ENCODE measurements at places on chromosomes 7 and 10.

- no peak for DNase-seq
Observed at GRCh38 chr7:8042796-8043535, 74.4 kb downstream of the GLCCI1 start.

DNA sequence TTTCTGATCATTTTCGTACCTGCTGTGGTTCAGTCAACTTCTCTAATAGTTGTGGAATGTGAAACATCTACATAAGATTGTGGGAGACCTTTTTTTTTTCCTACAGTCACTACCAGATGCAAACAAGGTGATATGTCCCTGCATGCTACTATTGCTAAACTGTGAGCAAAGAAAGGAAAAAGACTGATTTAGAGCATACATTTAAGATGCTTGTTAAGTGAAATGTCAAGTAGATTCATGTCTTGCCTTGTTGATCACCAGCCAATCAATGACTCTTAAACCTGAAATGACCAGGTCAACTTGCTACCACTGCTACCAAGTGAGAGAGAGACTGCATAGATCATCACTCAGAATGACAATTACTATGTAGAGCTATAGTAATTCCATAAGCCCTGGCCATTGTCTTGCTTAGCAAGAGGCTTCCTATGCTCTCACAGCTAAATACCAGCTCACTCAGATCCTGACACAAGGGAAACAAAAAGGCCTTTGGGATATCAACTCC, 84.3 kb upstream of the SKAP2 start:
- DNase-seq: no peak

- DNase-seq: no peak
Observed at GRCh38 chr10:97648562-97649404, 8.3 kb downstream of the PI4K2A start.

DNA sequence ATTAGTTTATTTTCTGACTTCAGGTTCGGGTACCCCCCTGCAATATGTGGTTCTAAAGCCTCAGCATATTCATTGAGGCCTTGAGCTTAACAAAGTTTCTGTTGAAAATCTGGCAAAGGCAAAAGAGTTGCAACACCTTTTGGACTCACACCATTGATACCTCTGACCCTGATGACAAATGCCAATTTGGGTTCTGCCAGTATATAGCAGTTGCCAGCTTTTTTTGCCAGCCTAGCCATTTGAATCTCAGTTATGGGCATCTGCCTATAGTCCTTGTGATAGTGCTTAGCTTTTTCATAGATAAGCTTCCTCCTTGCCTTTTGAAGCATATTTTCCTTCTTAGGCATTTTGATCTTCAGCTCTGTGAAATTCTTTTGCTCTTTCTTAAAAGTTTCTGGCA, 31.9 kb downstream of the LIPJ start:
- DNase-seq: no peak

DNA sequence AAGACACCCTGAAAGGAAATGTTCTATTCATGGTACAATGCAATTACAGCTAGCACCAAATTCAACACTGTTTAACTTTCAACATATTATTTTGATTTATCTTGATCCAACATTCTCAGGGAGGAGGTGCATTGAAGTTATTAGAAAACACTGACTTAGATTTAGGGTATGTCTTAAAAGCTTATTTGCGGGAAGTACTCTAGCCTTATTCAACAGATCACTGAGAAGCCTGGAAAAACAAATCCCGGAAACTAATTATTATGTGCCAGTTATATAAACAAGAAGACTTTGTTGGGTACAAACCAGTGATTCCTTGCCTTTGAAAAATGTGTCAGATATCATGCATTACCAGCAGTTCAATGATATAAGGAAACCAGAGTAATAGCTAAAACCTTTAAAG, 160.1 kb downstream of the CFTR start:
- no peak for DNase-seq

- no peak for DNase-seq
Observed at GRCh38 chr10:84542522-84543490, 214.4 kb downstream of the CCSER2 start.

DNA sequence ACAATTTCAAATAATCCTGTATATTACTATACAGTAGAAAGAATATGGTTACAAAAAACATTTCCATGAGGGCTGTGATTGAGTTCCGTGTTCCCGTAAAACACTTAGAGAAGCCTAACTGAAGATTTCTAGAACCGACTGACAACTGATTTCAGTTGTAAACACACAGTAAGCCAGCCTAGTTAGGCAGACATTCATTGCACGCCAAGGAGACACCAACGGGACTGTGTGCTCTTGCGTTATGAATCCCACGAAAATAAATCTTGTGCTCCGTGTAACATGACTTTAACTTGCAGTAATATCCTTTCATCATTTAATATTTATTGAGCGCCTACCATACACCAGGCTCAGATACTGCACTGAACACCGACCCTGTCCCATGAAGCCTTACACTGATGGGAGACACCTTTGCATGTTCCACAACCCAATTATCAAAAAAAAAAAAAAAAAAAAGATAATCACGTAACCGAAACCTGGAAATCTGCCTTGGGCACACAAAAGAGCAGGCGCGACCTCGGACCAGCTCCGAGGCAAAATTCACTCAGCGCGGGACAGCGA, 420 bp upstream of the KLHL7 start:
- DNase-seq: no peak

DNA sequence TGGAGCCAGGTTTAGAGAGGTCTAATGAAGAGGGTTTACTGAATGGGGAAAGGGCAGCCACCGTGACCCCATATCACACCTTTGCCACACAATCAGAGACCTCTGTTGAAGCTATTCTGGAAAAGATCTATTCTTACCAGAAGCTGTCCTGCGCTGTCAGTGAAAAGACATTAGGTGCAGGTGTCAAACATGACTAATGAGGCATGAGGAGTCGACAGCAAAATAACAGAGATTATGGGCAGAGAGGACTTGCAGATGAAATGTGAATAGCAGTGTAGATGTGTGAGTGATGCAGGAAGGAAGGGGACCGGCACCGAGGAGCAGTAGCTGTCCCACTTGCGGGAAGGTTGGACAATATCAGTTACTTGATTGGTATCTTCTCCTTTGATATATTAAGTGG, 627.7 kb upstream of the GALNT17 start:
- no peak for DNase-seq

DNA sequence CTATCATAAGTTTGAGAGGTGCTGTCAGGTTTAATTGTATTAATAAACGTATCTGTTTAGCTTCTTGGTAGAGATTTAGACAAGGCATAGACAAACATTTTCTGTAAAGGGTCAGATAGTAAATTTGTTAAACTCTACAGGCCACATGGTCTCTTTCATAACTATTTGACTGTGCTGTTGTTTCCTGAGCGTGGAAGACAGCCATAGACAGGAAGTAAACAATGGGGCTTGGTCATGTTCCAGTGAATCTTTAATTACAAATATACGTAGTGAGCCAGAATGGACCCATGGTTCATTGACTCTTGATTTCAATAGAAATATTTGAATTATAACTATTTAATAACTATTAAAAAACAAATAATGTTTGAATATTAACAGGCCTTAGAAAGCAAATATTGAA, 451.1 kb downstream of the SH2D4B start:
- no peak for DNase-seq

DNA sequence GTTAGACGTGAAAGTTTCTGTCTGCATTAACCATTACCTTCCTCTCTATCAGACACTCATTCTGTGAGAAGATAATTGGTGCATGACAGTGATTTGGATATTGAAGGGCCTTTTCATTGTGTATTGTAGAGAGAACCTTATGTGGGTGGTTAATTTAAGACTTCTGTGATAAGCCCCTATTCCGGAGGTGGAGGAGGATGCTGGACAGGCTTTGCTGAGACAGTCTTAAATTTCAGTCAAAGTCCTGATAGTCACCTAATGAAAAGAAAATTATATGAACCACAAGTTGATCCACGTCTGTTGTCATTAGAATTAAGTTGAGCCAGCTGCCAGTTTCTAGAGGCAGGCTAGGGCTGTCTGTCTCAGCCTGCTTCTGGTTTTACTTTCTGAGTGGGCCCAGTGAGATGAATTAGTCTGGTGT, 62.9 kb downstream of the CELF2 start:
- no peak for DNase-seq

DNA sequence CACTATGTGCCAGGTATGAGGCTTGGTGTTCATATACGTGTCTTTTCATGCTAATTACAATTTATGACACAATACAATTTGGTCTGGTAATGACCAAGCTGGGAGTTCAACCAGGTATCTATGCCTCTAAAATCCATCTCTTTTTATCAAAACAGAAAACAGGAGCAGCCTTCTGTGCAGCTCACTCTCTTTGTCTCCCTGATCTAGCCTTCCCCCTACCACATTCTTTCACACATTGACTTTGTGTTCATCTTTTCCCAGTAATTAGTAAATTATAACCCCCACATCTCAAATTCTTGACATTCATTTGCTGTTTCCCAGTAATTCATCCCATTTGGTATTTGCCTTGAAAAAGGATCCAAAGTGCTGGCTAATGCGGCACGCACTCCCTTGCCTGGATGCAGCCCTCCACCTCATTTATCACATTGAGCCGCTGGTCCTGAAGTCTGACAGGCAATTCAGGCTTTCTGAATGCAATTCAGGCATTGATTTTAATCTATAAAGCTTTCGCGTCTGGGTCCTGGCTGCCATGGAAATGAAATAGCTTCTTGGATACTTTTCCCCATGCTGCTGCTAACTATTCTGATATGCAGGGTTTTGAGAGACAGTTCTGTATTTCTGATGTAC, 112.5 kb upstream of the ANKRD1 start:
- DNase-seq: no peak

GRCh38 chr10:30694518-30695228, 65.1 kb upstream of the LYZL2 start:
- DNase-seq: no peak

GRCh38 chr7:128708235-128708634, 30.9 kb upstream of the CALU start:
- DNase-seq: no peak

DNA sequence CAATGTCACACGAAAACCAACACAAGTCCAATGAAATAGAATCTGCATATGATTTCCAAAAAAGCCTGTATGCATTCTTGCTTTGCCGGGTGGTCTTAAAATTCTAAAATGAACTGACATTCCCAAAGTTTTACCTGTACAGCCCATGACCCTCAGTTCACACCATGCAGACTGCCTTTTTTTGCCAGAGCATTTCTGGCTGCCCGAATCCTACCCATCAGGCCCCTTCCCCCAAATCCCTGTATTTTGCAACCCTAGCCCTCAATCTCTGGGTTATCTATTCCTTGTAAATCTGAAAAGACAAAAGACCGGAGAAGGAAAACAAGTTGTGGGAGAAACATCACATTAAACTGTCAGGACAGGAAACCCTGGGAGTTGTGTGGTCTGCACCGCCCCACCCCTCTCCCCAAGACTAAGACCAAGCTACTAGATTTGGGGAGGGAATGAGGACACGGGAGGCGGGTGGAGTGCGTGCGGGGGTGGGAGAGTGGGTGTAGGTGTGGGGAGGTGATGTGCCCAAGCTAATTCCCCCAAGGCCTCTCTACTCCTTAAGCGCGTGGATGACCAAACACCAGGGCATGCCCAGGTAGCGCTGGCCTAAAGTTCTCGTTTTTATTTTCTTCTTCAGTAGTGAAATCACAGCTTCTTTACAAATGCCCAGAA, 1.4 kb downstream of the JCAD start:
- no peak for DNase-seq

DNA sequence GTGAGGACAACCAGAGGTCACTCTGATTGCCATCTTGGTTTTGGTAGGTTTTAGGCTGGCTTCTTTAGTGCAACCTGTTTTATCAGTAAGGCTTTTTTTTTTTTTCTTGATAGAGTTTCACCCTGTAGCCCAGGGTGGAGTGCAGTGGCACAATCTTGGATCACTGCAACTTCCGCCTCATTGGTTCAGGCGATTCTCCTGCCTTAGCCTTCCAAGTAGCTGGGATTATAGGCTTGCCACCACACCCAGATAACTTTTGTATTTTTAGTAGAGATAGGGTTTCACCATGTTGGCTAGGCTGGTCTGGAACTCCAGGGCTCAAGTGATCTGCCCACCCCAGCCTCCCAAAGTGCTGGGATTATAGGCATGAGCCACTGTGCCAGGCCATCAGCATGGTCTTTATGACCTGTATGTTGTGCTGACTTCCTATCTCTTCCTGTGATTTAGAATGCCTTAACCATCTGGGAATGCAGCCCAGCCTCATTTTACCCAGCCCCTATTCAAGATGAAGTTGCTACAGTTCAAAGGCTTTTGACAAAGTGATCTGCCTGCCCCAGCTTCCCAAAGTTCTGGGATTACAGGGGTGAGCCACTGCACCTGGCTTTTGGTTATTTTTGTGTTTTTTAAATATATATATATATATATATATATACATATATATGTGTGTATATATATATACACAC, 7.0 kb upstream of the ZNF425 start:
- DNase-seq: no peak

DNA sequence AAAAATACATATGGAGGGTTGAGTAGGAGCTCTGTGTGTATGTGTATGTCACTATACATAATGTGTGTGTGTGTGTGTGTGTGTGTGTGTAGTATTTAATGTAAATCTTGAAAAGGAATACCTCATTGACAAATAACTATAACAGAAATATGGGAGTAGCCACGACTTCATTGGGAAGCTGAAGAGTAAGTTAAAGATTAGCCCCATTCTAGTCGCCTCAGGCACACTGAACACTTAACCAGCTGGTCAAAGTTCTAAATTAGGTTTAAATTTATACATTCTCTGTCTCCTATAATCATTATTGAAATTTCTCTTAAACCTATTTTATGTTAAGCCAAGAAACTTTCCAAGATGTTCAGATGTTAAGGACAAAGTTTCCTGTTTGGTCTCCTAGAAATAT, 45.3 kb downstream of the FAM13C start:
- DNase-seq: no peak

- DNase-seq: no peak
Observed at GRCh38 chr10:28400681-28401080, 97.8 kb upstream of the MPP7 start.

DNA sequence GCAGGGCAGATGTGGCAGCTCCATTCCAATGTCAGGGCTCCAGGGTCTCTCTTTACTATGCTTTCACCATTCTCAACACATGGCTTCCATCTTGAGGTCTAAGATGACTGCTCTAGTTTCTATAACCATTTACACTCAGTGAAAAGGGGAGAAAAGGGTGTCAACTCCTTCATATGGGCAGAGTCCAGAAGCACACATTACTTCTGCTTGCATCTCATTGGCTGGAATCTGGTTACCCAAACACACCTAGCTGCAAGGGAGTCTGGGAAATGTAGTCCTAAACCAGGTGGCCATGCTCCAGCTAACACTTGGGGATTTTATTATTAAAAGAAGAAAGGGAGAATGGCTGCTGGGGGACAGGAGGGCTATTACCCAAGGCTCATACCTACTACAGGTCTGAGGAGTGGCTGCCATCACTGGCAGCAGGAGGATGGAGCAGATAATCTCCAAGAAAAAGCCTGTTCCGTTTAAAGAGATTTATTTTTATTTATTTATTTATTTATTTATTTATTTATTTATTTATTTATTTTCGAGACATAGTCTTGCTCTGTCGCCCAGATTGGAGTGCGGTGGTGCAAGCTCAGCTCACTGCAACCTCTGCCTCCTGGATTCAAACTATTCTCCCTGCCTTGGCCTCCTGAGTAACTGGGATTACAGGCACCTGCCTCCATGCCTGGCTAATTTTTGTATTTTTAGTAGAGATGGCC, 29.1 kb upstream of the LBX1 start:
- DNase-seq: no peak
